Umbilical cord (tissue), 2 donors: ENCODE measurements at places on chromosomes 5 and 9.

GRCh38 chr5:59322058-59322457 lies 571.5 kb downstream of the PDE4D start:
- DNase-seq = no peak

DNA sequence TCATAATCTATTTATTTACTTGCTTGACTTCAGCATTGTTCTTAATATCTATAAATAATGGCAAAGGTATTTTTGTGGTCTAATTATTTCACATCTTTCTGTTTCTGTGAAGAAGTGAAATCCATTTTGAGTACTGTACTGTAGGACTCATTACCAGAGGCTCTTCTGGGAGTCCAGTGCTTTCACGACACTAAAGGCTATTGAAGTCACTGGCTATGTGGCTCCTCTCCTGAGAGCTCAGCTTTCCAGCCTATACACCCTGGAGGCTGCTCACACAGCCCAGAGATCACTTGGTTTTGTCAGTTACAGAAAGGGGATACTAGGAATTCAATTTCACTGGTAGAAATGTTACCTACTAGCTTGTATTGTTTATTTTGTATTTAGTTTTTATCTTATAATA lies 547.3 kb downstream of the TAF11L14 start:
- no peak for DNase-seq

GRCh38 chr9:12414514-12414913 lies 278.7 kb upstream of the TYRP1 start:
- no peak for DNase-seq

DNA sequence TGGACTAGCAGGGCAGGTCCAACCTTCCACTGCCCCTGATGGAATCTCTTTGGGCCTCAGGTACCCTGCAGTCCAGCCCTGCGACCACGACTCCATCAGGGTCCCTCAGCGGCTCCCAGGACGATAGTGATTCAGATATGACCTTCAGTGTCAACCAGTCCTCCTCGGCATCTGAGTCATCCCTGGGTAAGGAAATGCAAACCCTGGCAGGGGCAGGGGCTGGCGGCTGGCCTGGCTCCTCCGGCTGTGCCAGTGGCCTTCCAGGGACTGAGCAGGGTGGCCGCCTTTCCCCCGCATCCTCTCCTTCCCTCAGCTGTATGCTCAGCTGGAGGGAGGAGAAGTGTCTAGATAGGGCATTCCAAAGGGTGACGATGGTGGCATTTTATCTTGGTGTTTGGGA lies 45.0 kb downstream of the NEURL1B start:
- no peak for DNase-seq

- no peak for DNase-seq
Observed at GRCh38 chr5:175609526-175609925, 48.3 kb upstream of the HRH2 start.

- no peak for DNase-seq
Observed at GRCh38 chr5:96207420-96207819, 225.6 kb downstream of the PCSK1 start.

DNA sequence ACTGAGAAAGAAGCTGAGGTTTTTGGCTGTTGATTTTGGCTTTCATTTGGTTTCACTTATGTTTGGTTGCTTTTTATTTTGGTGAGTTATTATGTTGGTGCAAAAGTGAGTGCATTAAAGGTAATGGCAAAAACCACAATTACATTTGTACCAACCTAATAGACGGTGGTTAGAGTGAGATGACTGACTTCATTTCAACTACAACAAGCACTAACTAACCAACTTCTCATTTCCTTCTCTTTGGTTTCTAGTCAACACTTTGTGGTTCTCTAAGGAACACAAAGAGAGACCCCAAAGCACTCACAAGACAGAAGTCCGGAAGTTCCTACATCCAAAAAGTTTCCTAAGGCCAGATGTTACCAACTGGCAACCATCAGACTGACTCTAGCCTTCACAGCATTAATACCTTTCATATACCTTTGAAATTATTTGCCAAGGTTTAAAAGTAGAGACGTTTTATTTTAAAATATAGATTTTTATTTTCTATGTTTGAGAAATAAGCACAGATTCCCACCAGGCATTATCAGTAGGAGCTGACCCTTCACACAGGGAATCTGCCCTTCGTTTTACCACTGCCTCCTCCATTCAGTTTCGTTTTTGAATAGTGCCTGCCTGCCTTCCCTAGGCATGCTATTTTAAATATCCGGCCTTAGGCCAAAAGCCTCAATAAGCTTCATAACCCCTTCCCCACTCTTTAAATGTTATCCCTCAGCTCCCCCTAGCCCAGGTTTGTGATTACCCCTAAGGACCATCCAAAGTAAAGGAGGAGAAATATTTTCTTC lies 301.1 kb upstream of the PTGER4 start:
- no peak for DNase-seq

GRCh38 chr9:122227575-122227900 lies 1.2 kb downstream of the LHX6 start:
- no peak for DNase-seq

GRCh38 chr9:110714314-110714713 lies 45.7 kb downstream of the MUSK start:
- peak; percentile 9 for DNase-seq

GRCh38 chr5:32276173-32276853 lies 36.4 kb downstream of the MTMR12 start:
- DNase-seq = no peak

- no peak for DNase-seq
Observed at GRCh38 chr5:1012313-1012841, 3.8 kb downstream of the NKD2 start.

- DNase-seq = no peak
Observed at GRCh38 chr9:101481261-101481660, 45.7 kb upstream of the ALDOB start.

GRCh38 chr5:13708906-13709305 lies 235.6 kb downstream of the DNAH5 start:
- no peak for DNase-seq

- DNase-seq = peak; percentile 21
Observed at GRCh38 chr5:44952376-44952775, 143.6 kb downstream of the MRPS30 start.

GRCh38 chr5:114330916-114331531 lies 30.8 kb upstream of the KCNN2 start:
- no peak for DNase-seq
